Cardiac fibroblast (primary cell): ENCODE measurements at places on chromosomes 4 and X.

DNA sequence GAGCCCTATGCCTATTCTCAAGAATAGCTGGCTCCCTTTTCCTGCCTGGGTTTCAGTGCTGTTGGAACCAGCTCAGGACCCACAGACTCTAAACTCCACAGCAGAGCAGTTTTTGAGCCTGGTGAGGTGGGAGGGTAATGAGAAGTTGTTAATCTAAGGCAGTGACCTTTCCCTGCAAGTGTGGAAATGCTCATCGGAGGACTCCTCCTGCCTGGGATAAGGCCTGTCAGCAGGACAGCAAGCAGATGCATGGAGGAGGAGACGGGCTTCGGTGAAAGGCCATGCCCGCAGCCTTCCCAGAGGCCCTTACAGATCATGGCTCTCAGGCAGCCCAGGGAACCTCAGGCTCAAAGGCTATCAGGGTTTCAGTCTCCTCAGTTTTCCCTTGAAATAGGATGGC is 70.0 kb upstream of the SHISA3 start:
- peak; percentile 38 for DNase-seq

DNA sequence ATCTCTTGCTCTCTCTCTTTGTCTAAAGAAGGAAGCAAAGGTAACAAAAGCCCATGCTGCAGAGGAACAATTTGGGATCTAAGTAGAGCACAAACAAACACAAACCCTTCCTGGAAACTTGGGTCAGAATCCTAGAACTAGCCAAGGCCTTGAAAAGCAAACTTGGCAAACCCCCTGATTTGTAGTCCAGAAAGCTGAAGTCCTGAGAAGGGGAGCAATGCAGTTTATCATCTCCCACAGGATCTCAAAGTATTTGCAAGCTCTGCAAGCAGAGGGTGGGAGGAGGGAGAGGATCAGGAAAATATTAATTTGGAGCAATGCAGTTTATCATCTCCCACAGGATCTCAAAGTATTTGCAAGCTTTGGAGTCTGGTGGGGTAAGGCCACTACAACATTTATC is 379.5 kb upstream of the FGF13 start:
- no peak for DNase-seq

- DNase-seq, result no peak
These were observed 1262.0 kb upstream of the ADGRL3 start for GRCh38 chr4:59938166-59938565.

GRCh38 chr4:153531000-153531358 is 64.8 kb downstream of the TMEM131L start:
- DNase-seq, result no peak

DNA sequence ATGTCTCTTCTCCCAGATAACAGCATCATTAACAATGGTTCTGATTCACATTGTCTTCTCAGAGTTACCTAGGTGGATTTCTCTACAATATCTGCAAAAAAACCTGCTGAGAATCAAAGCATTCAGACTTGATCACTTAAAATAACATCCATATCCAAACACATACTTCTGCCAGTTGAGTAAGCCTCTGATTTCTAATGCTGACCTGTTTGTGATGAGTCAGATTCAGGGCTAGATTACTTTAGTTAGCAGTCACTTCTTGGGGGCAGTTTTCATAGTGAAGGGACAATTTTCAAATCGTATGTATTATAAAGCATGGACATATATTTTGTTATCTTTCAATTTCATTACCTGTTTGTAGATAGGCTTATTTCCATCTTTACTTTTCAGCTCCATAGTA is 35.5 kb downstream of the CCNI start:
- peak; percentile 79 for DNase-seq

DNA sequence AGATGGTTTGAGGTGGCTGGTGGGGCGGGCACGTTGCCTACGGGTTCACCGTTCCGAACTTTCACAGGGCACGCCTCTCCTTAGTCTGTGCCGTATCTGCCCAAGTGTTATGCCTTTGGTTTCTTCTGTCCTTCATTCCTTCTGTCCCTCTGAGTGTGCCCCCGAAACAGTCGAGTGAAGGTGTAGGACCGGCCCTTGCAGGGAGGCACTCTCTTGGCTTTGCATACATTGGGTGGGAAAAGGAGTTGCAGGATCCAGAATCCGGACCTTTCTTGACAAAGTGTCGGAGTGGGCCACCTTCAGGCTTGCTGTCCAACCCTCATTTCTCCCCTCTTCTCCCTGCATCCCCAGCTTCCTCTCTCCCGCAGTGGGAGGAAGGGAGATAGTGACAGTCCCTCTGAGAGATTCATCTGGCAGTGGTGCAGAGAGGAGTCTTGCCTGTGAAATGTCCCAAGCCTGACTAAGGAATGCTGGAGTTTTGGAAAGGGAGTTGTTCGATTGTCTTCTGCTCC is 569 bp downstream of the ARFIP1 start:
- DNase-seq, result peak; percentile 51

- no peak for DNase-seq
These were observed 2414.2 kb downstream of the PCDH7 start for GRCh38 chr4:33134366-33134765.

DNA sequence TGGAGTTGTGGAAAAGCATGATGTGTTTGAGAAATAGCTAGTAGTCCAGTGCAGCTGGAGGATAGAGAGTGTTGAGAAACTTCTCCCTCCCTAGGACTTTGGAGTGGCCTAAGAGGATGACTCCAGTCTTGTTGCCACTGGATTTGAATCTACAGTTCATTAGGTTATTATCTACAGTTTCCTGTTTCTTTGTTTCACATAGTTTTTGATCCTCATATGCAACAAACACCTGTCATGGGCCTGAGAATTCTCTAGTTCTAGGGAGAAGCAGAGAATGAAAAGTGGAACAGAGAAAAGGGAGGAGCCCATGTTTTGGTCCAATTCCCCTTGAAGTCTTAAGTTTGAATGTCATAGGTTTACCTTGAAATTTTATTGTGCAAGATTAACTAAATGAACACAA is 73.6 kb upstream of the TBC1D9 start:
- no peak for DNase-seq

DNA sequence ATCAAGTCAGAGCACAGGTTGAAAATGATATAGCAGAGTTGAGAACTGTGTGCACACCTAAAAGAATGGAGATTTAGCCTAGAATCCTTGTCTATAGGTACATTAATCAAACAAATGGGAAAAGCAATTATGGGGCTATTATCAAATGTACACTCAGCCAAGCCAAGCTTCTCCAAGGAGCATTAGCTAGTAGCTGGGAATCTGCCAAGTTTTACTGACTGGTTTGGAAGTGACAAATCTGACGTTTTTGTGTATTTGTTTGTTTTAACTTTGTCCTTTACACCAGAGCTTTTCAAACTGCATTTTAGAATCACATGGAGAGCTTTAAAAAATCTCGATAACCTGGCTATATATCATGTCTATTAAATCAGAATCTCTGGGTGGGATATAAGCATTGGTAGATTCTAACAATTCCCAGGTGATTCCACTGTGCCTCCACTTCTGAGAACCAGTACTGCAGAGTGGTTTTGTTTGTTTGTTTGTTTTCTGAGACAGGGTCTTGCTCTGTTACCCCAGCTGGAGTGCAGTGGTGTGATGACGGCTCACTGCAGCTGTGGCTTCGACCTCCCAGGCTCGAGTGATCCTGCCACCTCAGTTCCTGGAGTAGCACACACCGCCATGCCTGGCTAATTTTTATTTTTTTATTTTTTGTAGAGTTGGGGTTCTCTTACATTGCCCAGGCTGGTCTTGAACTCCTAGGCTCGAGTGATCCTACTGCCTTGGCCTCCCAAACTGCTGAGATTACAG is 279.8 kb downstream of the UNC5C start:
- DNase-seq, result peak; percentile 72

DNA sequence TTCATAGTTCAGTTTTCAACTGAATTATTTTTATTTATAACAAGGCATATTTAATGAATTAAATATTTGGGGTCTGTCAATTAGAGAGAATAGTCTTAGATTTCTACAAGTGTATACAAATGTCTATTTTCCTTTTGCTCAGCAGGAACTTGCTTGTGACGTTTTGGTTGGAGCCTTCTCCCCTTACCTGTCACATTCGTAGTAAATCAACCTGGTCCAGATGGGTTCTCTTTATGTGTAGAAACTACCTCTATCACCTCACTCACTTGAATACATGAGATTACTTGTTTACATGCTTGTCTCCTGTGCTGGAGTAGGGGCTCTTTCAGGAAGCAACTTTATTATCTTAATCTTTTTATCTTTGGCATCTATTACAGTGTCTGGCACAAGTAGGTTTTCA is 938.3 kb upstream of the IGFBP7 start:
- DNase-seq, result no peak

DNA sequence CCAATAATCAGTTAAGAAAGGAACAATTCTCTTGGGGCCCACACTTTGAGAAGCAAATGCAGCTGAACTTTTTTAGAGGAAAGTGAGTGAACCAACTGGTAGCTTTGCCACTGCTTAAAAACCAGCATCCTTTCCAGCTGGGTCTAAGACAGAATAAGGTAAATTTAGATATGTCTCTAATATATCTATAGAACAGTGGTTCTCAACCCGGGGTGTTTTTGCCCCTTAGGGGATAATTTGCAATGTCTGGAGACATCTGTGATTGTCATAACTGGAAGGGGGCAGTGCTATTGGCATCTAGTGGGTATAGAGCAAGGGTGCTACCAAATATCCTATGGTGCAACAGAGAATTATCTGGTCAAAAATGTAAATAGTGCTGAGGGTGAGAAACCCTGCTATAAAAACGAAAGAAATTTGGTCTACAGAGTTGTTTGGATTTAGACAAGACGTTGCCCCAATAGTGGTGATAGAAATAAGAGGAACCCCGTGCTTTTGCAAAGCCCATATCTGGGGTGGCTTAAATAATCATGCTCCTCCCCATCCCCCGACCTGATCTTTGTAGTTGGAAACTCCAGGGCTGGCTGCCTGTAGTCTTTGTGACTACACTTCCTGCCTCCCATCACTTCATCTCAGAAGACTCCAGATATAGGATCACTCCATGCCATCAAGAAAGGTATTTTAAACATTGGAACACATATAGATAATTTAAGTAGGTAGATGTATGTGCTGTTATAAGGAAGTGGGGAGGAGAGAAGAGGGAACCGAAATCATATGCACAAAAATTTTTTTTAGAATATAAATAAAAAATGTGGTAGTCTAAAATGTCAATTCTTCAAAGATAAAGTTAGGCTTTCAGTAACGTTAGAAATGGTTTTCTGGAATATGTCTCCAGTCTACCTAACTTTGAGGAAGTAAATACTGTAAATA is at the start of gene TLR7:
TSS of gene TLR7 (plus strand) at position 622 of the 927 bp plus-strand sequence. CDS start 507 bp downstream, outside the sequence.
- no peak for DNase-seq

- DNase-seq, result no peak
These were observed 1319.7 kb upstream of the TENM3 start for GRCh38 chr4:180923486-180923885.

DNA sequence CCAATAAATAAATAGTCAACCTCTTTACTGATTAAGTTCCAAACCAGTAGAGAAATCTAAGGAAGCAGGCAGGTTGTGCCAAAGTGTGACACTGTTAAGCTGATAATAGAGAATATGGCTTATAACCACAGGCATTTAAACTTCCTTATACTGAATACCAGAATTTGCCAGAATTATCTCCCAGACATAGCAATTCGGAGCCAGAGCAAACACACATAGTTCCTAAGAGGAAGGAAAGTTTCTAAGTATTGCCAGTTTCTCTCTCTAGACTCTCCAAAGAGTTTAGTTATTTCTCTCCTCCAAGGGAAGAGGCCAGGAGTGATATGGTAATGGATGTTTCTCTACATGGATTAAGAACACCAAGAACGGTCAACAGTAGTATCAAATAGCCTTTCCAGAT is 191.7 kb upstream of the CPEB2 start:
- peak; percentile 9 for DNase-seq

GRCh38 chr4:81136161-81136905 is 78.7 kb downstream of the PRKG2 start:
- peak; percentile 98 for DNase-seq

- no peak for DNase-seq
These were observed 181.8 kb downstream of the USP46 start for GRCh38 chr4:52477191-52477780.

- no peak for DNase-seq
These were observed 28.7 kb downstream of the TMPRSS11A start for GRCh38 chr4:67934628-67935027.

DNA sequence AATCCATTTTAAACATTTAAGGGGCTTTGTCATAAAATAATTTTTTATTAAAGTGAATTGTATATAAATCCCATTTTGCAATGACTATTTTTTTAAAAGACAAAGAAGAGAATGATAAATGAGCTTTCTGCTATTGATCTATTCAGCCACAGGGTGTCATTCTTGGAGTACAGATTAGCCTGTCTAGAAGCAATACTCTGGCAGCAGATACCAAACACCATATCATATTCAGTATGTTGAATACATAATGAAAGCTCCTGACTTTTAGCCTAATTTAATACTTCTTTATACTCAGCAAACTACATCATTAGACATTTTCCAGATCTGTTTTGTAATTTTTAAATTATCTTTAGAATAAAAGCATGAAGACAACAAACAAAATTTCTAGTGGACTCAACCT is 496.3 kb downstream of the PDGFC start:
- peak; percentile 78 for DNase-seq

DNA sequence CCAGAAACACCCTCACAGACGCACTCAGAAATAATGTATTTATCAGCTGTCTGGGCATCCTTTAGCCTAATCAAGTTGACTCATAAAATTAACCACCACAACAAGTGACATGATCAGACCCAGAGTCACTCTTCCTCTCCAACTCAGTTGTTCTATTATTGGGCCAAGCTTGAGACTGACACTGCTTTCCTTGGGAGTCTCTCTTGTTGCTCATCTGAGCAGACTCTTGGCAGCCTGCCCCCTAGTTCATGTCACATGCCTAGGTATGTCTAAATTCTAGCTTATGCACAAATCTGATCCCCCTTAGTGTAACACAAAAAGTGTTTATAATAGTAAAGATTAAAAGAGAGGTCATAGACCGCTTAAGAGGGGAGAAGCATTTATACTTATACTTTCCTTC is 72.6 kb upstream of the ADAMTS3 start:
- peak; percentile 6 for DNase-seq

- DNase-seq, result no peak
These were observed 191.7 kb downstream of the DHX15 start for GRCh38 chr4:24392613-24393012.

DNA sequence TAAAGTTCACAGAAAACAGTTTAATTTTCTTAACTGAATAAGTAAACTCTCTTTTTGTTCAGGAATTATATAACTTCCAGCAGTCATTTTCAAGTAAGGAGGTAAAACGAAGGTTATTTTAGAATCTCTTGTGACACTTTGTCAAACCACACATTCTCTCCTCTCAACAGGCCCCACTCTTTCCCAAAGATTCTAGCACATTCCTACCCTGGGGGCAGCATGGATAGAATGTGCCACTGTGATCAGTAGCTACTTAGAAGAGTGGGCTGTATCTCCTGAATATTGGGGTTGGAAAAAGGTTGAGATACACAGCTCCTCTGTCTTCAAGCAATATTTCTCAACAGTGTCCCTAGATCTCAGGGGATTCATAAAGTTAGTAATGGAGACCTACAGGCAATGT is 157.6 kb downstream of the EMCN start:
- DNase-seq, result no peak

GRCh38 chrX:150551963-150552362 is 16.5 kb upstream of the MTM1 start:
- no peak for DNase-seq

- DNase-seq, result no peak
These were observed 25.6 kb downstream of the SLC16A2 start for GRCh38 chrX:74446876-74447275.

- DNase-seq, result no peak
These were observed 4.1 kb downstream of the NOA1 start for GRCh38 chr4:56973336-56973735.

GRCh38 chr4:38333219-38333618 is 330.8 kb upstream of the KLF3 start:
- DNase-seq, result no peak
